CD4-positive, alpha-beta T cell treated with Interleukin-10 for 1 hour (primary cell): ENCODE measurements at places on chromosomes 6 and 20.

- DNase-seq = no peak
These were observed 42.2 kb upstream of the NCOA3 start for GRCh38 chr20:47459344-47460073.

GRCh38 chr6:147099974-147100373 is 104.2 kb upstream of the STXBP5 start:
- no peak for DNase-seq

GRCh38 chr6:32752580-32752979 is 10.8 kb downstream of the HLA-DQB2 start:
- no peak for DNase-seq

DNA sequence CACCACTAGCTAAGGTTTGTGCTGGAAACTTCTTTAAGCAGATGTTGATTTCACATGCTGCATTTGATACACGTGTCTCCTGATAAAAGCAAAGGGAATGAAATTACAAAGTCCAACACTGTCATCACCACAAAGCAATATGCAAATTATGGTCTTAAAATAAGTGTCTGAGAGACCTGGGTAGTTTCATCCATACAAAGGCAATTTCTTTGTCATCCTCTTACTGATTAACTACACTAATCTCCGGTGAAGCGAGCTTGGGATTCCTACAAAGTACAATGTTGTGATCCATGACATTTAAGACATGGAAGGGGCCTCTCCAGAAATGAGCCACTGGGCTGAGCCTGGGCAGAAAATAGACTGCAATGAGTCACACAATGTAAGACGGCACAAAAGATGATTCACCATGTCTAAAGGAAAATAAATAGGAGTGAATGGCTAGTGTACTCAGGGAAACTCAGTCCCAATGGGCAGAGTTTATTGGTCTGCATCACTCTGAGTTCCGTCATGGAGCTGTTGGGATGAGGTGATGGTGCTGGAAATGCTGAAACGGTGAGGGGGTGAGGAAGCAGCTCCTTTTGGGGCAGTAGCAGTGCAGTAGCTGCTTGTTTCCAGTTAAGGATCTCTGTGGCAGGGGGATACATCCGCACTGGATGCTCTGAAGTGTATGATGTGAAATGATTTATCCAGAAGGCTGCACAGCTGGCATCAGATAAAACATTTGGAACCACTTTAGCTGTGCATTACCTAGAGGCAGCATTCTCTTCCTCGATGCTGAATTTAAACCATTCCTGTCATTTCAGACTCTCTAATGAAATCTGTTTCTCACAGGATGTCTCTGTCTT is 103.3 kb downstream of the IBTK start:
- DNase-seq = no peak

DNA sequence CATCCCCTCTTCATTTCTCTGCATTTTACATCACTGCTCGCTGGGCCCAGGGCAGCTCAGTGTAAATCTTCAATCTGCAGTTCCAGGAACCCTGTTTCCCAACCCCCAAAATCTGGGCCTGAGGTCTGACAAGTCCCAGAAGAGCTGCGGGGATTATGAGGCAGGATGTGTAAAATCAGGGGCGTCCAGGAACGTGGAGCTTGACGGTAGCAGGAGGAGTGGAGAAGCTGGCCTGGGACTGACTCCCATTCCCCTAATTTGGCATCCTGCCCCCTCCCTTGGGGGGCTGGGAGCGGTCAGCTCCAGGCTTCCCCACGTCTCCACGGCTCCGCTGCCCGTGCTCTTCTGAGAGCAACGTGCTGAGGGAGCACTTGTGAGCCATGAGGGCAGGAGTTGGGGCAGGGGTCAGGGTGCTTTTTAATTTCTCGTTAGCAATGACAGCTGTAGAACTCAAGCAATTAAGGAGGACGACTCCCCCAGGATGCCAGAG is 23.4 kb upstream of the VEGFA start:
- DNase-seq = no peak

- DNase-seq = no peak
These were observed 77.6 kb downstream of the HIVEP2 start for GRCh38 chr6:142867355-142867801.

DNA sequence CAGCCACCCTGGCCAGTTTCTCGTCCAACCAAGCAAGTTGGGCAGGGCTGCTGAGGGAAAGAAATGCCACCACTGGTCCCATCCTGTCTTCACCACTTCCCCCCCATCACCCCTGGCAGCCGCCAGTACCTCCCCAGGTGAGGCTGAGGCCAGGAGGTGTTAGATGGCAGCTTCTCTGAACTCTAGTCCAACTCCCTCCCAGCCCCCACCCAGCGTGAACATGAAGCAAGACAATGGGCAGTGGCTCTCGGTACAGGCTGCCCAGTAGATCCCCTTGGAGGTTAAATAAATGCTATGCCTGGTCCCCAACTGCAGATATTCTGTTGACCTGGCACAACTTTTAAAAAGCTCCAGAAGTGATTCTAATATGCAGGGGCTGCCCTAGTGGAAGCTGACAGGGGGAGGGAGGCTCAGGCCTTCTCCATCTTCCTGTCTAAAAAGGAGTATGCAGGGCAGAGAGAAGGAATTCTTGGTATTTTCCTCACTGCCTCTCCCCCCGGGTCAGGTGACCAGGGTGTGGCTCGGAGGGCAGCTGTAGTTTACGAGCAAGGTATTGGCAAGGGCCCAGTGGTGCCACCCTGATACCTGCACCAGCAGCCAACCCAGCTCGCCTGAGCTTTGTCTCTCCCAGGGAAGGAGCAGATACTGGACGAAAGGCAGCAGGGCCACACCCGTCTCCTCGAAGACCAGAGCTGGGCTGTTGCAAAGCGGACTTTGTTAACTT is 25.7 kb downstream of the KCNK5 start:
- DNase-seq = no peak

GRCh38 chr6:44439270-44440045 is 52.0 kb downstream of the CDC5L start:
- no peak for DNase-seq

DNA sequence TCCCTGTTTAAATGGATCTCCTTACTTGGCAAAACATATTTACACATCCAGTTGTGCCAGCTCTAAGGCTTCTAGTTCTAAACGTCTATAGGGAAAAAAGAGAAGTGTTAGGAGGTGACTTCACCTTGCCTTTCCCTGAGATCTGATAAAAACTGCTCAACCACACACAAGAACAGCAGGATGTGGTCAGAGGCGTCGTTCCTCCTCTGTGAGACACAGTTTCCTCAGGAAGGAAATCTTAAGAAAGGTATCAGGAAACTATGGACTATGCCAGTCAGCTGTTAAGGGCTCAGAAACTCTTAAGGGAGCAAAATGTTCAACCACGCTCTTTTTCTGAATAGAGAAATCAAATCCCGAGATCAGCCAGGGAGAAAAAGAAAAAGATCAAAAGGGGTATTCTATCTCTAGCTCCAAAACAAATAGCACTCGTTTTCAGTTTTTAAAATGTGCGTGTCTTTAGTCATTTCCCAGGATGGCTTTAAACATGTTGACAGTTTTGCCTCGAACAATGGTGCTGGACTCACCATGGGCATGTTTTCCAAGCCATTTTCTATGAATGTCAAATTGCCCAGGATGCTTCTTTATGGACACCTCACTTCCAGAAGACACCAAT is 154.5 kb downstream of the HACE1 start:
- peak; percentile 57 for DNase-seq

DNA sequence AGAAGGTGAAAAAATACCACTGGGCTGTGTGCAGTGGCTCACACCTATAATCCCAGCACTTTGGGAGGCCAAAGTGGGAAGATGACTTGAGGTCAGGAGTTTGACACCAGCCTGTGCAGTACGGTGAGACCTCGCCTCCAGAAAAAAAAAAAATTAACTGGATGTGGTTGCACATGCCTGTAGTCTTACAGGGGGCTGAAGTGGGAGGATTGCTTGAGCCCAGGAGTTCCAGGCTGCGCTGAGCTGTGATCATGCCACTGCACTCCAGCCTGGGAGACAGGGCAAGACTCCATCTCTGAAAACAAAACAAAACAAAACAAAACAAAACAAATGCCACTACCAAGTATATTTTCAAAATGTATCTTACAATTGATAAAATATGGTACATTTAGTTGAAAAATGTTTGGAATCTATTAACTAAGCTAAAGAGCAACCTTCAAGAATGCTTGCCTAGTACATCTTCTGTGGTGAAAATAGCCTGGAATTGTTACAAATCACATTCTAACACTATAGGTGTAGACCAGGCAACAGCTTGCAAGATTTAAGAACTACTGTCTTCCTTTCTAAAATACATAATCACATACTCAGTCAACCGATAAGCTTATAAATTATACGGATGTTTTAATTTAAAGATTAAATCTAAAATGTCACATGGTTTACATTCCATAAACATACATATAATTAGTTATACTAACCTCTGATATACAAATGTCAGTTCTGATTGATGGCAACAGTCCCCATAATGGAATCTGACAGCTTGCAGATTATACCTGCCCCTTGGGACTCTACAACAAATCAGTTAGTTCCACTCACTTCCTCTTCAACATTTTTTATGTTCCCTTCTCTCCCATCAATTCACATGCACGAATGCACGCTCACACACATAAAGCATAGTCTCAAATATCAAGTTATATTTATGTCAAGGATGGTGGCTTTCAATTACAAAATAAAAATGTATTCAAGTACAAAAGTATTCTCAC is 150.8 kb downstream of the ASCC3 start:
- no peak for DNase-seq

DNA sequence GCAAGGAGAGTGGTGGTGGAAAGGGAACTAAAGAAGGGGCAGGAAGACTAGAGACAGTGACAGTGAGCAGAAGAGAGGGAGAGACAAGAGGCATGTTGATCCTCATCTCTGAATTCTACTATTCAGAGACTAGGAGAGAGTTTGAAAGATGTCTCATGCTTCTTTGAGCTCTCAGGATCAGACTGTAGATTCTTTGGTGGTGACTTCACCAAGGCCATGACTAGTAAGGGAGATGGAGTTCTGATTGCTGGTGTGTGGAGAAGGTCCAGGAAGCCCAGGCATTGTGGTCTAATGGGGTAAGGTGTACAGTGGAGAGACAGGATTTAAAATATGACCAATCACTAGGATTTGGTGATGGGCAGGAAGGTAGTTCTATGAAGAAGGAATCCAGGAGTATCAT is 713 bp downstream of the WFDC9 start:
- DNase-seq = no peak

GRCh38 chr20:41142245-41142644 is 4.9 kb downstream of the PLCG1 start:
- no peak for DNase-seq

DNA sequence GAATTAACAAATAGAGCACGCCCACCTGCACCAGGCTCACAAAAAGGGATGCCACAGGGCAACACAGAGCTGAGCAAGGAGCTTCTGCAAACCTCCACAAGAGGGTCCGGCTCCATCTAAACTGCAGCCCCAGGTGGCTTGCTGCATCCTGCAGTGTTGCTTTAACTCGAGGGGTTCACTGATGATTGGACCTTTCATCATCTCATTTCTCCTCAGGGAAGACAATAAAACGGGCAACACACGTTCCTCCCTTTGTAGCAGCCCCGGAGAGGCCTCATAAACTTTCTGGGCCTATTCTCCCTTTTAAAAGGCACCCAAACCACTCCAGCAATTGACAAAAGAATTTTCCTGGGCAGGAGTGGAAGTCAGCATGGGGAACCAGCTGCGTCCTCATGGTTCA is 161.5 kb upstream of the CDH4 start:
- DNase-seq = no peak

DNA sequence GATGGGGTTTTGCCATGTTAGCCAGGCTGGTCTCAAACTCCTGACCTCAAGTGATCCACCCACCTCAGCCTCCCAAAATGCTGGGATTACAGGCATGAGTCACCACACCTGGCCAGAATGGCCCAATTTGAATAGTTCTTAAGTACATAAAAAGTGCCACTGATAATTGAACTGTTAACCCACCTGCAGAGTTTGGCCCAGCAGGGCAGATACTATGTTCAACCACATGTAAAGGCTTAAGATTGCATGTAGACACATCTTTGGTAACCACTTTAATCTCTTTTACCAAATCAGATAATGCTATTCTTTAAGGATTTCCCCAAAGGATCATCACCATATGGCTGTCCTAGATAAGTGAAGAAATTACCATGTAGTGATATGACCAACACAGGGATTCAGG is 21.3 kb upstream of the SGK1 start:
- no peak for DNase-seq

DNA sequence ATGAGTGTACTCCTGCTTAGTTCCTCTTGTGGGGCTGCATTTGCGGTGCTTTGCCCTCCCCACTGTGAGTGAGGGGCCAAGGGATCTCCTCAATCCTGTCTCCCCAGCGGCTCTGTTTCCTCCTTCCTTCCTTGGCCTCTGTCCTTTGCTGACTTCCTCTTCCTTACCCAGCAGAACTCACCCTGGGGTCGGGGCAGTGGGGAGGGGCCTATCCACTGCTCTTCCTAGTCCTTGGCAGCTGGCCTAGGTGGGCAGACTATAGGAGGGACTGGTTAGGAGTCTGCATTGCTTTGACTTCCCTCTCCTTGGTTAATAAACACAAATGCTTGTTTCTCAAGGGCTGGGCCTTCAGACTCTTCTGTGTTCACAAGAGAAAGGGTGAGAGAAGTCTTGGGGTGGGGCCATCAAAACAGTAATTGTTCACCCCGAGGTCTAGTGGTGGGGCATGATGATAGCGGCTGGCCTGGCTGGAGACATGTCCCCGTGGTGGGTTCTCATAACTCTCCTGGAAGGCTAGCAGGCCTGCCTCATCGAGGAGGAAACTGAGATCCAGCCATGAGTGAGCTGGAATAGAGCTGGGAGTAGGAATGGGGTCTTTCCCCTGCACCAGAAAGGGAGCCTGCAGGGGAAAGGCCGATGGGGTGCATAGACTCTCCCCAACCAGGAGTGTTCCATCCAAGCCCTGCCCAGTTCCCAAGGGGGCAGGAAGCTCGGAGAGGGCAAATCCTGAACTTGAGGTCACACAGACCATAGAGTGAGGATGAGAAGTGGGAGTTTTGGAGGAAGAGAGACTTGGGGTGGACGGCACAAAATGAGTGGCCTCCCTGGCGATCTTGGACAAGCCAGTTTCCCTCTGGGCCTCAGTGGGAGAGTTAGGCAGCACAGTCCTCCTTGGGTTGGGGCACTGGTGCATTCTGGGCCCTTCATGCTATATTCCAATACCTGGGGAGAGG is 12.7 kb downstream of the FAM110A start:
- DNase-seq = no peak

DNA sequence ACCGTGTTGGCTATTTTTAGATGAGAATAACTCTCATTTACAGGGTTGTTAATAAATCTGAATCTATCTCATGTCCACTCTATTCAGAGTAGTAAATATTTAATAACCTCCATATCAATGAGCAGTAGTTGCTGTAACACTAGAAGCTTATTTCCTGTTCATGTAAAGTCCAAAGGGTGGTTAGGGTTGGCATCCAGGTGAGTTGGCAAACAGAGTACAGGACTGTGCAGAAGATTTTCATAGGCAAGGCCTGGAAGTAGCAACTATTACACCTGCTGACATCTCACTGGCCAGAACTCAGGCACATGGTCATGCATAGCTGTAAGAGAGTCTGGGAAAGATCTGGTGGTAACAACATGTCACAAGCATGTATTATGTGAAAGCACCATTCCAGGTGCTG is 147.5 kb downstream of the PHF3 start:
- DNase-seq = no peak

- DNase-seq = no peak
These were observed 609.8 kb downstream of the RFPL4B start for GRCh38 chr6:112956696-112957535.

- DNase-seq = no peak
These were observed 80.2 kb downstream of the FAM50B start for GRCh38 chr6:3929281-3929798.
